ENCODE measurements at places on chromosomes 5 and 9. TPM values are rescaled to one million over a fixed set of nuclear protein-coding genes. Genes with fewer than 3 reads are reported as not detected.

PCDHB7 gene
- not detected for total RNA-seq

GABRA1 gene
- not detected for total RNA-seq

SNX18 gene
- 35.7 TPM for total RNA-seq

KIF4B gene
- total RNA-seq: not detected

CCDC192 gene
- not detected for total RNA-seq

TNFSF15 gene
- 0.07 TPM for total RNA-seq

MAML1 gene
- 51.3 TPM for total RNA-seq

PTGR1 gene
- total RNA-seq: 0.30 TPM

- no peak for DNase-seq
Observed at GRCh38 chr5:31587546-31587945, 51.4 kb upstream of the PDZD2 start.

DNA sequence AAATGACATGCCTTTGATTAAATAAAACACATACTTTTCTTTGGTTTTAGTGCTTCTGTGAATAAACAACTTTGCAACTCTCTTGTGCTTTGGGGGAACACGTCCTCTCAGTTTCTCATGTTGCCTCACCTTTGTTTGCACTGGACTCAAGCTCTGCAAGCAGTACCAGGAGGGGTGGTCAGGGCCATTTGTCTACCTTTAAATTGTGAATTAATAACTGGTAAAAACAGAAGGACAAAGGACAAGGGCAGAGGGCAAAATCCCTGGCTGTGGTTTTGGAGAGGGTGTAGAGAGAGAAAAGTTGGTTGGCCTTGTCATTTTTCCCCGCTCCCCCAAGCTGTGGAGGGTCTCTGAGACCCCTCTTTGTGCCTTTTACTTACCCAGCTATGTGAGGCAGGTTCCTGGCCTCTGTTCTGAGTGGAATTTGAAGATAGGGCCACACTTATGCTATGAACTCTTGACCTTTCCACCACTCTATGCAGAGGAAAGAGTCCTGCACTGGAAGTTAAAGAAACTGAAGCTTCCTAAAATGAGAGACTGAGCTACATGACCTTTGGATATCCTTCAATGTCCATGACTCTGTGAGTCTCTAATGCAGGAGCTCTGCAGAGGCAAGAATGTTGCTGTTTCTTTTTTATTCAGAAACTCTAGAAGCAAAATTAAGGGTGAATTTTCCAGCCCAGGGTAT, 55.1 kb upstream of the MOCS2 start:
- no peak for DNase-seq

DNA sequence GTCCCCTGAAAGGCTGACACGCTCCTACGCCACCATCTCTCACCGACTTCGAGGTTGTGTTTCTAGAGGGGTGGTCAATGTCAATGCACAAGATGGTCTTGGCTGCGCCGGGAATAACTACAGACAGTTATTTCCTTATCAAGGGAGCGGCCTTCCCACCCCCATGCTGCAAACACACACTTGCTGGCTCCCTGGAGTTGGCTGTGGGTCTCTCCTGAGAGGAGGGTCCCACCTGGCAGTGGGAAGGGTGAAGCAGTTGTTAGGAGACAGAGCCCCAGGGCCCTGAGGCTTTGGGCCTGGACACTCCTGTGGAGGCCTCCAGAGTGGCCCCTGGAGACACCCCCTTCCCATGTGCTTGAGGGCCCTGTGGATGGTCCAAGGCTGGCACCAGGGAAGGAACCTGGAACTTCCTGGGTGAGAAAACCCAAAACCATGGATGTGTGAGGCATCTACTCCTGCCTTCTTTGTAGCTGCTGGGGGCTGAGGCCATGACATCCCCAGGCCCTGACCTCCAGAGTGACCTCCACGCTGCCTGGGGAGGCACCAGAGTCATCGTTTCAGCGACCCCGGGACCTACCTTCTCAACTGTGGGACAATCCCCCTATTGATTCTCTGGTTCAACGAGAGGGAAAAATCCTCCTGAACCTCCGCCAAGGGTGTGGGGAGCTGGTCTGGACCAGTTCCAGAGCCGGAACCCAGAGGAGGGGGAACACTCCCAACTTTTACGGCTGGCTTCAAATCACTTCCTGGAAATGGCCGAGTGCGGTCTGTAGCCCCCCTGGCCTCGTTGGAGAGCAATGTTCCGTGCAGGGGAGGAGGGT, 101.1 kb upstream of the COL5A1 start:
- no peak for DNase-seq

GRCh38 chr5:98163796-98164493, 609.5 kb upstream of the RGMB start:
- no peak for DNase-seq

GRCh38 chr9:38641985-38642864, 21.8 kb upstream of the ANKRD18A start:
- no peak for DNase-seq

DNA sequence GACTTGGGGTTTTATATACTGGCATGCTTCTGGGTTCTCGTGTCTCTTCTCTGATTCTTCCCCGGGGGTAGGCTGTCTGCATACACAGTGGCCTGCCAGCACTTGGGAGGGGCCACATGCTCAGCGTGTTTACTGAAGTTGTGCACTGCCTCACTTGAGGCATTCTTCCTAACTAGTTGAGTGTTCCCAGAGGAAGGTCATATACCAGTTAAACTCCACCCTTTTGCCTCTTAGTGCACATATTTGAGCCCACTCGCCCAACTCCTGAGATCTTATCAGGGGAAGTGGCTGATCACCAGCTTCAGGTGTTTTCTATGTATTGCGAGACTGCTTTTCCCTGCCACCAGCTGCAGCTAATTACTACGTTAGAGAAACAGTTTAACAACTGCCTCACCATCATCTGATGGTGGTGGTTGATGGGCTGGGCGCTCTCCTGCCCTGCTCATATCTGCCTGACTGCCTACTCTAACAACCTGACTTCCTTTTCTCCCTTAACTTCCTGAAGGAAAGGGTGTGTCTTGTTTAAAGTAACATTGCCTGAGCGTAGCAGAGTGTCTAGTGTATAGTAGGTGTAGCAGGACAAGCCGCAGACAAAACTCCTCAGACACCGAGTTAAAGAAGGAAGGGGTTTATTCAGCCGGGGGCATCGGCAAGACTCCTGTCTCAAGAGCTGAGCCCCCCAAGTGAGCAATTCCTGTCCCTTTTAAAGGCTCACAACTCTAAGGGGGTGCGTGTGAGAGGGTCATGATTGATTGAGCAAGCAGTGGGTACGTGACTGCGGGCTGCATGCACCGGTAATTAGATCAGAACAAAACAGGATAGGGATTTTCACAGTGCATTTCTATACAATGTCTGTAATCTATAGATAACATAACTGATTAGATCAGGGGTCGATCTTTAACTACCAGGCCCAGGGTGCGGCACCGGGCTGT, 60.1 kb upstream of the CLINT1 start:
- peak; percentile 5 for DNase-seq

- DNase-seq: no peak
Observed at GRCh38 chr5:62942384-62942783, 363.8 kb downstream of the LRRC70 start.

DNA sequence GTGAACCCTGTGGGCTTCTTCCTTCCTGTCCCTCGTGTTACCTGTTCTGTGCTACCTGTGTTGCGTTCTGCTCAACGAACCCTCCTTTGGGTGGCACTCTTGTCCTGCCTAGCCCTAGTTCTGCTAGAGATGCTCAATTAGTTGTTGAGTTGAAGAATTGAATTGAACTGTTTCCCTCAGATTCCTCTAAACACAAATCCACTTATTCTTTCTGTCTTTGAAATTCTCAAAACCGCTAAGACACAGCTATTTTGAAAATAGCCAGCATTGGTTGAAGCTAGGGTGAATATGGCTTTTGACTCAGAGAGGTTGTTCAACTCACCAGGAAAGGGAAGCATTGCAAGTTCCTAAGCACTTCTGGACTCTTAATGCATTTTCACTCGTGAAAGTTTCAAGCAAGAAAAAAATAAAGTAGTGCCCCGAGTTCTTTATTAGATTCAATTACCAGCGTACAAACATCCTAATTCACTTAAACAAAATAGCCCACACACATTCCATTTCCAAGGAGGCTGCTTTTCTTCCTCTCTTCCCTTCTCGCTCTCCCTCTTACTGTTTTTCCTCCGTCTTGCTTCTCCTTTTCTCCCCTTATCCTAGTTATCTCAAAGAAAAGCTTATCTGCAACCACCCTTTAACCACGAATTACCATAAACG, 642 bp upstream of the ITGA1 start:
- DNase-seq: peak; percentile 50

DNA sequence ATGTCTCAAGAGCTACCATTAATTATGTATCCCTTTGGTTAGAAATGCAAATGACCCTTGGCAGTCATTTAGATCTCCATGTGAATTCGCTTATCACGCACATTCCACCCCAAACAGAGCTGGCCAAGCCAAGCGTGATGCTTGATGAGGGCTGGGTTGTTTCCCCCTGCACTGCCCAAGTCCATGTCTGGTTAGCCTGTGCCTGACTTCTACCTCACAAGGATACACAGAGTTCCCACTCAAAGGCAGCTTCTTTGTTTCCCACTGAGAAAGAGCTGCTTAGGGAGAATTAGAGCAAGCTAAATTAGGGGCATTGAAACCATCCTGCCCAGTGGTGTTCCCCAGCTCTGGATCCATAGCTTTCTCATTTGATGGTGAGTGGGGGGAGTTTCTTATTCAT, 87.2 kb downstream of the FSTL4 start:
- no peak for DNase-seq

DNA sequence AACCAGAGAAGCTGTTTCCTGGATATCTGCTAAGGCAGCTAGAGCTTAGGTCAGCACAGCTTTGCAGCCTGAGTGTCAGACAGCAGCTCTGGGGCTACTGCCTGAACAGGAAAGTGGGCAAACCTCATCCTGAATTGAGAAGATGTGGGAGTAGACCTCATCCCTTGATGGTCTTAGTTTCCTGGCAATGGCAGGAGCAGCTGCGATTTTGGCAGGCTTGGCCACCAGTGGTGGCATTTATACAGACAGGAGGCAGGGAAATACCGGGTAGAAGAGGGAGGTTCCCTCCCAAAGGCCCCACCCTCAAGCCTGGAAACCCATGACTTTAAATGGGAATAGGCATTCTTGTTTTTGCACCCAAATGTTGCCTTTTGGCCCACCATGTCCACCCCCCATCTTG, 69.7 kb downstream of the LIX1 start:
- no peak for DNase-seq

GRCh38 chr9:88998503-88998902, 7.2 kb downstream of the S1PR3 start:
- DNase-seq: no peak

- DNase-seq: no peak
Observed at GRCh38 chr5:95649842-95650620, 3.5 kb downstream of the RFESD start.

DNA sequence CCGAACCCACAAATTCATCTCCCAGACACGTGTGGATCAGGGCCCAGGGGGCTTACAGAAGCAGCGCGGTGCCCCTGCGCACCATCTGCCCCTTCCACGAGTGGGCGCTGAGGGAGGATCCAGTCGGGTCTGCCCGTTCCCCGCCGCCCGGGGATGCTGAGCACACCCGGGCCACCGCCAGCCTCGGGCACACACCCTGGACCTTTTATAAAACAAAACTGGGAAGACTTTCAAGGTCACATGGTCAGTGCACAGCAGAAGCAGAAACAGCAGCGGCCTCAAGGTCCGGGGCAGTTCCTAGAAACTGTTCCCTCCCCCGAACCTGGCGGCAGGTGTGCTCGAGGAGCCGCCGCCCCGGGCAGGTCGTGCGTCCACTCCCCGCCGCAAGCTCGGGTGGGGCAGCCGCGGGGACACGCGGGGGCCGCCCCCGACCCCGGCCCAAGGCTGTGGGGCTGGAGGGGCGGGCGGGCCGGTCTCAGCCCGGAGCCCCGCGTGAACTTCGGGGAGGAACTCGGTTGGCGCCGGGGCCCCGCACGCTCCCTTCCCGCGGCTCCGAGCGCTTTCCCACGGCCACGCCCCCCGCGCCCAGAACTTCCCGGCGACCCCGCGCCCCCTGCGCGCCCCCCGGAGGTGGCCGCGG, 633 bp upstream of the PPP1R26 start:
- DNase-seq: no peak

GRCh38 chr9:120950421-120951388, 24.1 kb upstream of the TRAF1 start:
- DNase-seq: no peak

GRCh38 chr5:151038801-151039238, 18.4 kb downstream of the GPX3 start:
- no peak for DNase-seq

GRCh38 chr5:179618923-179619554, 4.4 kb downstream of the HNRNPH1 start:
- DNase-seq: no peak

- DNase-seq: peak; percentile 41
Observed at GRCh38 chr9:35910613-35911359, 1.5 kb downstream of the SPAAR start.

- DNase-seq: no peak
Observed at GRCh38 chr5:179231309-179231708, 114.0 kb downstream of the ADAMTS2 start.

GRCh38 chr9:100217536-100217935, 118.5 kb downstream of the INVS start:
- no peak for DNase-seq

- DNase-seq: no peak
Observed at GRCh38 chr5:160152901-160153300, 33.7 kb upstream of the PWWP2A start.

- no peak for DNase-seq
Observed at GRCh38 chr5:136028782-136029742, at the start of gene TGFBI. Gene TGFBI (plus strand): TSS chr5:136028988. CDS start chr5:136029056, 68 bp downstream.

GRCh38 chr9:78565481-78565880, 268.6 kb downstream of the PSAT1 start:
- no peak for DNase-seq

- no peak for DNase-seq
Observed at GRCh38 chr5:57172466-57173318, 1.2 kb upstream of the GPBP1 start.

DNA sequence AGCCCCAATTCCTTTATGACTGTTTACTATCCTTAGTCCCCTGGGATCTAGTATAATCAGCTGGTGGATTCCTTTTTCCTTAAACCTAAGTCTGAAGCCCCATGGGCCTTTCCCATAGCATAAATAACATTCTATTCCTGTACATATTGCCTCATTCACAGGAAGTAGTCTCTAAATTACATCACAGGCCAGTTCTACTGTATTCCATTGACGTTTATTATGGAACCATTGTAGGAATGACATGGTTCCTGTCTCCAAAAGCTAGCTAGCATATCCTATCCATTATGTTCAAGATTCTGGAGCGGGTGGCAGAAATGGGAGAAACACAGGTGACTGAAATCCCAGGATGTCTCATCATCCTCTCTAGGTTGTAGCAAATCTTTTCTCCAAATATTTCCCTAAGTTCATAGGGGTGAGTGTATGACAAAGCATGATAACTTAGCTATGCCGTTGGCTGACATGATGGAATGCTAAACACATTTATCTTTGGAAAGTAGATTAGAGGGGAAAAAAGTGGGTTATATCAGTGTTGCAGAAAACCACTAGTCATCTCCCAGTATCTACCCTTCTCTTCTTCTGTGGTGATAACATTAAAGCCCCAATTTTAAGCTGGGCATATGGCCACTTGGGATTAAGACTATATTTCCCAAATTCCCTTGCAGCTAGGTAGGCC, 140.1 kb downstream of the FGF1 start:
- no peak for DNase-seq
